Stimulated activated CD8-positive, alpha-beta memory T cell treated with anti-CD3 and anti-CD28 coated beads, Interleukin-4, amount 100 ng/mL, for 48 hours (primary cell): ENCODE measurements at places on chromosomes 13 and 19.

- no peak for DNase-seq
Observed at GRCh38 chr13:109131698-109132257, 502.4 kb downstream of the MYO16 start.

DNA sequence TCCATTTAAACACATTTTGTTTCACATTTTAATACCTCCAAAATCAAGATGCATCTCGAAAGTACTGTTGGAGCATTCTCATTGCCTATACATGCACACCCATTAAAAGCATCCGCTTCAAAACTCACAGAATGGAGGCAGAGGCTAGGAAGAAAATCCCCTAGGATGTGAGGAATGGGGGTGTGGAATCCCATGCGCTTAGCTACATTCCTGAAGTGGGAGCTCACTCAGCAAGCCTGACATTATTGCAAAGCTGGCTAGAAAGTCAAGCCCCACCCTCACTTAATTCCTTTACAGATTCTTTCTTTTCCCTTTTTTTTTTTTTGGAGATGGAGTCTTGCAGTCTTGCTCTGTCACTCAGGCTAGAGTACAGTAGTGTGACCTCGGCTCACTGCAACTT, 4.6 kb upstream of the FAM32A start:
- no peak for DNase-seq

DNA sequence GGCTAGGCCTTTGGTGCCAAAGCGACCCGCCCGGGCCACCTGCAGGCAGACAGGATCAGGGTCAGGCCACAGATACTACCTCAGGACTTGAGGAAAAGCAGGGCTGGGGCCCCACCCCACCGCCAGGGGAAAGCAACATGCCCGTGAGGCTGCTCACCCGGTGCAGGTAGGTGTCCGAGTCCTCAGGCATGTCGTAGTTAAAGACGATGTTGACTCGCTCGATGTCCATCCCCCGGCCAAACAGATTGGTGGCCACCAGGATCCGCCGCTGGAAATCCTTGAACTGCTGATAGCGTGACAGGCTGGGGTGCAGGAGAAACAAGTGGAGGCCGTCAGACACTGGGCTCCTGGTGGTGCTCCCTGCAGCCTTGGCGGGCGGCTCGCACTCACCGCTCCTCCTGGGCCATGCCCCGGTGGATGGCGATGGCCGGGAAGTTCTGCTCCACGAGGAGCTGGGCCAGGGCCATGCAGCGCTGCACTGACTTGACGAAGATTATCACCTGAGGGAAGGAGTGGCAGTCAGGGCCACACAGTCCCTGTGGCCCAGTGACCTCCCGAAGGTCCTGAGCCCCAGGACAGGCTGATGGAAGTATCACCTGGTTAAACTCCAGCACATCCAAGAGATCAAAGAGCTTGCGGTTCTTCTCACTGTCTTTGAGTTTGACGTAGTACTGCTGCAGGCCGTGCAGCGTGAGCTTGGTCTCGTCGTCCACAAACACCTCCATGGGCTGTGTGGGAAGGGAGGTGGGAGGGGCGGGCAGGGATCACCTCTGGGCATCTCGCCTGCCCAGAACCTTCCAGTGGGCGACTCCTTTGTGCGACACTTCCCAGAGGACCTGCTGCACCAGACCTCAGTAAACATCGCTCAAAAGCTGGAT, 9.8 kb downstream of the DDX39A start:
- DNase-seq = no peak

GRCh38 chr19:44807652-44808462, 1.0 kb upstream of the BCAM start:
- no peak for DNase-seq

GRCh38 chr13:106151056-106151699, 384.3 kb downstream of the EFNB2 start:
- DNase-seq = no peak

DNA sequence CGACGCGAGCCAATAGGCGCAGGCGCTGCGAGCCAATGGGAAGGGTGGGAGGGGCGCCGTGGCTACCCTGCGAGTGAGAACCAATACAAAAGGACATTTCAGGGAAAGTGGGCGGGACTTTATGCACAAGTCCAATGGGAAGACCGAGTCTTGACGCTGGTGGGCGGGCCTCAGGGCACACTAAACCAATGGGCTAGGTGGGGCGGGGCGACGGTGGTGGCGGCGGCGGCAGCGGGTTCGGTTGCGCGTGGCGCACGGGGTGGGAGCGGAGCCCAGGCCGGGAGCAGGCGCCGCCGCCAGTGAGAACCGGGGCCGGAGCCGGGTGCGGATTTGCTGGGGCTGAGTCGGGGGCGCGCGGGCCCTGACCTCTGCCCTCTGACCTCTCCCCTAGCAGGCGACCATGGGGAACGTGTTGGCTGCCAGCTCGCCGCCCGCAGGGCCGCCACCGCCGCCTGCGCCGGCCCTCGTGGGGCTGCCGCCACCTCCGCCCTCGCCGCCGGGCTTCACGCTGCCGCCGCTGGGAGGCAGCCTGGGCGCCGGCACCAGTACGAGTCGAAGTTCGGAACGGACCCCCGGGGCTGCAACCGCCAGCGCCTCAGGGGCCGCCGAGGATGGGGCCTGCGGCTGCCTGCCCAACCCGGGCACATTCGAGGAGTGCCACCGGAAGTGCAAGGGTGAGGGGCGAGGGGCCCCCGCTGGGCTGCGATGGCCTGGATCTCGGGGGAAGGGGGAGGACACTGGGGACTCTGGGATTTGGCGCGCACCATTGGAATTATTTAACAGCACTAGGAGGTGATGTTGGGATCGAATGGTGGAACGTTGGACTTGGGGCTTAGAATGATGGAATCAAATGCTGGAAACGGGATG, at the start of gene TOMM40:
TOMM40 (plus strand) TSS at position 239 of the 867 bp plus-strand sequence; CDS start at position 401, 162 bp downstream.
- DNase-seq = peak; percentile 50

DNA sequence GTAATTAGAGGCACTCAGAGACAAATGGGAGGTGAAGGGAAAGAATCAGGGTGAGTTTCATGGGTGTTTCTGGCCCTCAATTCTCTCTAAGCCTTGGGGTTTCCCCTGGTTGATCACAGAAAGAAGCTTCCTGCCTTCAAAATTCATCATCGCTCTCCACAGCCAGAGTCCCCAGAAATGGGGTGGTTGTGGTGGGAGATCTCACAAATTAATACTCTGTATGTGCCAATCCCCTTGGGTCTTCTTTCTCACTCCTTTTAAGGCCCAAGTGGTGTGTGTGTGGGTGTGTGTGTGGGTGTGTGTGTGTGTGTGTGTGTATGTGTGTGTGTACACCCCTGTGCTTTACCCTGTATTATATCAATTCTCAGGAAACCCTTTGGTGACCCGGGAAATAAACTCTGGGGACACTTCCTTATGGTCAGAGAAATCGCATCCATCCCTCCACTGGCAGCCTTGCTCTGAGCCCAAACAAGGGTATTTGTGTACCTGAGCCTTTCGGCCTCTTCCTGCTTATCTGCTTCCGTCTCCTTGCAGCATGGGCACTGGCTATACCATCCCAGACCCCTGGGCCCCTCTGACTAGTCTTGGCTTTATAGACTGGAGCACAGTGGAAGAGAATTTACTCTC, 2.8 kb upstream of the FCGBP start:
- peak; percentile 58 for DNase-seq

GRCh38 chr19:49085020-49085867, at the start of gene SNRNP70:
Gene SNRNP70 (plus strand): TSS chr19:49085451. CDS start chr19:49086415, 964 bp downstream.
- DNase-seq = peak; percentile 99

GRCh38 chr19:57599377-57599760, 316 bp upstream of the ZNF530 start:
- no peak for DNase-seq

GRCh38 chr19:4367781-4368127, 24.4 kb downstream of the MPND start:
- no peak for DNase-seq

- no peak for DNase-seq
Observed at GRCh38 chr13:103895835-103896531, 829.8 kb upstream of the SLC10A2 start.

- no peak for DNase-seq
Observed at GRCh38 chr13:45496942-45497341, 32.2 kb downstream of the COG3 start.

- no peak for DNase-seq
Observed at GRCh38 chr13:31818236-31818635, 78.9 kb downstream of the RXFP2 start.

- DNase-seq = no peak
Observed at GRCh38 chr13:106752584-106753170, 184.7 kb upstream of the ARGLU1 start.

GRCh38 chr19:8209462-8210378, 550 bp downstream of the CERS4 start:
- peak; percentile 81 for DNase-seq

DNA sequence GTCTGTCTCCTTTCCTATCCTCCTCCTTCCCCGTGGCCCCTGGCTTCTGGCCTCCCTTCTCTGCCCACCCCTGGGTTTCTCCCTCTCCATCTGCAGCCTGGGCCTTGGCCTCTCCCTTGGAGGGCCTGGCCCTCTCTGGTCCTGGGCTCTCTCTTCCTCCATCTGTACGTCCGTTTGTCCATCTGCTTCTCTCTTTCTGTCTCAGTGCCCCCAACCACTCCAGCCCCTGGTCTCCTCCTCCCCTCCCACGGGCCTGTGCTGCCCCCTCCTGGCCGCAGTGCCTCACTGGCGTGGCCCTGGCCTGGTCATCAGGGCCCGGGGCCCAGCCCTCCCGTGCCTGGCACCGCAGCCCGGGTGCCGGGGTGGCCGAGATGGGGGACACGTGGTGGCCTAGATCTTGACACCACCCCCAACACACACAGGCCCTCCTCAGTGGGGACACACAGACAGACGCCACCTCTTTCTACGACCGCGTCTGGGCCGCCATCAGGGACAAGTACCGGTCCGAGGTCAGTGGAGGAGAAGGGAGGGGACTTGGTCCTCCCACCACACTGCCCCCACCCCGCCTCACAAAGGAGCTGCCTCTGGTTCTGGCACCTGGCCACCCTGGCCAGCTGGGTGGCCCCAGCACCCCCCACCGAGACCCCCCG, 11.3 kb downstream of the PRKCSH start:
- peak; percentile 75 for DNase-seq

- DNase-seq = peak; percentile 86
Observed at GRCh38 chr19:50325310-50326100, 3.7 kb downstream of the KCNC3 start.

- no peak for DNase-seq
Observed at GRCh38 chr13:24187185-24187584, 26.7 kb downstream of the SPATA13 start.

- peak; percentile 46 for DNase-seq
Observed at GRCh38 chr13:112690283-112690929, 568 bp downstream of the ATP11A start.

DNA sequence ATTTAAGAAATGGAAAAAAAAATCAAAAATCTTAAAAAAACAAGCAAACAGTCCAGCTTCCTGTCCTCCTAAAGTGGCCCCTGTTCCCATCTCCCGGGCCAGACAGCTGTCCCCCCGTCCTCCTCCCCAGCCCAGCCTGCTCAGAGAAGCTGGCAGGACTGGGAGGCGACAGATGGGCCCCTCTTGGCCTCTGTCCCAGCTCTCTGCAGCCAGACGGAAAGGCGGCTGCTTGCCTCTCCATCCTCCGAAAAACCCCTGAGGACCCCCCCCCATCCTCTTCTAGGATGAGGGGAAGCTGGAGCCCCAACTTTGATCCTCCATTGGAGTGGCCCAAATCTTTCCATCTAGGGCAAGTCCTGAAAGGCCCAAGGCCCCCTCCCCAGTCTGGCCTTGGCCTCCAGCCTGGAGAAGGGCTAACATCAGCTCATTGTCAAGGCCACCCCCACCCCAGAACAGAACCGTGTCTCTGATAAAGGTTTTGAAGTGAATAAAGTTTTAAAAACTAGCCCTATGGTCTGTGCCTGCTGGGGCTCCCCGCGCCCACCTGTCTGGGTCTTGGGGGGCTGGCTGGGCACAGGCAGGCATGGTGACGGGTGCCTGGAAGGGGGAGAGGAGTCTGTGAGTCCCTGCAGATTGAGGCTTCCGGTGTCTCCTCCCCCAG, 3.8 kb downstream of the GADD45GIP1 start:
- no peak for DNase-seq

- DNase-seq = no peak
Observed at GRCh38 chr19:5253406-5254110, 87.1 kb downstream of the PTPRS start.

- DNase-seq = no peak
Observed at GRCh38 chr19:1483131-1483978, 4.3 kb upstream of the C19orf25 start.

GRCh38 chr19:39987167-39987566, 9.7 kb upstream of the ZNF546 start:
- DNase-seq = no peak

- no peak for DNase-seq
Observed at GRCh38 chr13:55528434-55528833, 1612.3 kb upstream of the PRR20A start.

GRCh38 chr13:21060338-21061028, 903 bp downstream of the LATS2 start:
- peak; percentile 33 for DNase-seq

GRCh38 chr13:99663185-99663825, 162.0 kb downstream of the TM9SF2 start:
- no peak for DNase-seq

- peak; percentile 75 for DNase-seq
Observed at GRCh38 chr19:29587518-29587986, 18.5 kb upstream of the POP4 start.

DNA sequence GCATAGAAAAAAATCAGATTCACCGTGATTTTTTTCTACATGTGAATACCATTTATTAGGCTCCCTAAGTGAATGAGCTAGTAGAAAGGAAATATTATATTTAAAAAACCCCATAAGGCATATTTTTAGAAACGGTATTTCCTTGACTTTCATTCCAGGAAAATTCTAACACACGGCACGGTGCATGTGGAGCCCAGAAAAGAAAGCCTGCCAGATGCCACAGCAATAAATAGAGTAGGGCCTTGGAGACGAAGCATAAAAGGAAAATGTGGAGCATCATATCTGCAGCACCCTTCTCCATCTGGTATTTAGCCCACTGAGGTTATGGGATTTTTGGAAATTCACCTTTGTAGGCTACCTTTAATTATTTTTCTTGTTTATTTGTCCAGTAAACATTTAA, 314.4 kb downstream of the ENOX1 start:
- no peak for DNase-seq

DNA sequence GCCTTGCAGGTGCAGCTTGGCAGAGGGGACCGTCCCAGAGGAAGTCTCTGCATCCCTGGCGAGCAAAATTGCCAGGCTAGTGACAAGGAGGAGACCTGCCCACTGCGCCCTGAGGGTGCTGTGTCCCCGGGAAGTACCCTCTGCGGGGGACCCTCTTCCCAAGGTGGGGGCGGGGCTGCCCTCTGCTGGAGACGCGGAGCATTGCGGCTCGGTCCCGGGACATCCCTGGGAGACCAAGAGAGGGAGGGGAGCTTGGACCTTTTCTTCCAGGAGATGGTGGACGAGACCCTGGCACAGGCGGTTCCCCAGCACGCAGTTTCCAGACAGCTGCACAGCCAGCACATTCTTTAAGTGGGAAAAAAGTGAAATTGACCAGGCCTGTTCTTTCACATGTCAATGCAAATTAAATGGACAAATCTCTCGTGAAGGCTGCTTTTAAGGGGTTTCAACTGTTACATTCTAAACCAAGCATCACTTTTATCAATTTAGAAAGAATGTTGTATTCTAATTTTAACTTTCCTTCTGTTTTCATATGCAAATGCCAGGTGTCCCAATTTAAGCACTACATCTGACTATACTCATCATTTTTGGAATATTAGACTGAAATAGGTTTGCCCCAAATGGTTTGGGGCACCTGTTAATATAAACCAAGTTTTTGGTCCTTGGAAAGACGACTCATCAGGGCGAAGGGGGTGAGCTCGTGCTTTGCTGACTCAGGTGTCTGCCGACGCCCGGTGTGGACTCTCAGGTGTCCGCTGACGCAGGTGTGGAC, 60.7 kb downstream of the MCF2L start:
- peak; percentile 84 for DNase-seq

GRCh38 chr13:43831088-43831487, 44.3 kb upstream of the ENOX1 start:
- no peak for DNase-seq

- no peak for DNase-seq
Observed at GRCh38 chr19:5068233-5069072, 99.5 kb downstream of the KDM4B start.
